ENCODE measurements at places on chromosomes 5 and 9.

- no peak for DNase-seq
Measured at GRCh38 chr5:86125731-86126601, 491.8 kb upstream of the COX7C start.

GRCh38 chr9:128940271-128940921 lies 7.0 kb downstream of the DOLK start:
- no peak for DNase-seq

- no peak for DNase-seq
Measured at GRCh38 chr5:41118177-41118576, 47.0 kb upstream of the MROH2B start.

- no peak for DNase-seq
Measured at GRCh38 chr5:83474991-83475390, 3.4 kb downstream of the VCAN start.

- DNase-seq: no peak
Measured at GRCh38 chr5:126754609-126755008, 22.3 kb upstream of the LMNB1 start.

DNA sequence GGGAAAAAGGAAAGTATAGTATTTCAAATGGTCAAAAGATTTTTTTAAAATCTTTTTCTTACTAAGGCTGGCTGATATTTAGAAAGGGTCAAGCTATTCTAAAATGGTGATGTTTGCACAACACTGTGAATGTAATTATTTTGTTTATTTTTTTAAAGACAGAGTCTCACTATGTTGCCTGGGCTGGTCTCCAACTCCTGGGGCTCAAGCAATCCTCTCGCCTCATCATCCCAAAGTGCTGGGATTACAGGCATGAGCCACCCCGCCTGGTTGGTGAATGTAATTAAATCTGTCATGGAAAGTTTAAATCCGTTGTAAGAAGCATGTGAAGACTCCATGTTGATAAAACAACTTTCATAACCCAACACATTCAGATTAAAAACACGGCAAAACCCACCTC lies 2.6 kb downstream of the UBTD2 start:
- DNase-seq: no peak

Measured in T follicular helper cell (primary cell).